NCI-H526 treated with DMSO at 0.1 percent for 48 hours (cell line): ENCODE measurements at places on chromosomes 1 and 21.

DNA sequence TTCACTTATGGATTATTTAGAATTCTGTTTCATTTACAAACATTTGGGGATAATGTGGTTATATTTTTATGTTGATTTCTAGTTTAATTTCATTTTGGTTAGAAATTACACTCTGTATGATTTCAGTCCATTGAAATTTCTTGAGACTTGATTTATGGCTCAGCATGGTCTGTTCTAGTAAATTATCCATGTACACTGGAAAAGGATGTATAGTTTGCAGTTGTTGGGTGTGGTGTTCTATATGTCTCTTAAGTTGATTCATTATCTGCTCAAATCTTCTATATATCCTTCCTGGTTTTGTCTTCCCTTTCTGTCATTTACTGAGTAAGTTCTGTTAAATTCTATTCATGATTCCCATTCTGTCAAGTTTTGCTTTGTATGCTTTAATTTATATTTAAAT, 52.3 kb downstream of the RAP1A start:
- no peak for DNase-seq

- DNase-seq, result no peak
These were observed 5.1 kb downstream of the CR1 start for GRCh38 chr1:207501071-207501470.

- DNase-seq, result no peak
These were observed at the start of gene GSTM1 for GRCh38 chr1:109687641-109688499. GSTM1 (plus strand) TSS chr1:109687817; CDS start chr1:109687874, 57 bp downstream.

DNA sequence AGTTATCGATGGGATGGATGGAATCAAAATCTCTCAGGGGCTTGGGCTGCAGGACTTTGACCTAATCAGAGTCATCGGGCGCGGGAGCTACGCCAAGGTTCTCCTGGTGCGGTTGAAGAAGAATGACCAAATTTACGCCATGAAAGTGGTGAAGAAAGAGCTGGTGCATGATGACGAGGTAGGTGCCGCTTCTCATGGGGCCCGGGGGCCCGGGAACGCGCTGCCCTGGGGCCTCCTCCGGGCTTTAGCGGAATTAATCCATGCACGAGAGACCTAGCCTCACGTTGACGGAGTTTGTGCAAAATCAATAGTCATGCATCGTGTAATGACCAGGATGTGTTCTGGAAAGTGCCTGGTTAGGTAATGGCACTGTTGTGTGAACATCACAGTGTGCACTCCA, 43.8 kb downstream of the FAAP20 start:
- DNase-seq, result no peak

- DNase-seq, result peak; percentile 48
These were observed 1.2 kb downstream of the MAP3K6 start for GRCh38 chr1:27365372-27366112.

GRCh38 chr1:2242814-2243725, 15.0 kb downstream of the SKI start:
- no peak for DNase-seq

DNA sequence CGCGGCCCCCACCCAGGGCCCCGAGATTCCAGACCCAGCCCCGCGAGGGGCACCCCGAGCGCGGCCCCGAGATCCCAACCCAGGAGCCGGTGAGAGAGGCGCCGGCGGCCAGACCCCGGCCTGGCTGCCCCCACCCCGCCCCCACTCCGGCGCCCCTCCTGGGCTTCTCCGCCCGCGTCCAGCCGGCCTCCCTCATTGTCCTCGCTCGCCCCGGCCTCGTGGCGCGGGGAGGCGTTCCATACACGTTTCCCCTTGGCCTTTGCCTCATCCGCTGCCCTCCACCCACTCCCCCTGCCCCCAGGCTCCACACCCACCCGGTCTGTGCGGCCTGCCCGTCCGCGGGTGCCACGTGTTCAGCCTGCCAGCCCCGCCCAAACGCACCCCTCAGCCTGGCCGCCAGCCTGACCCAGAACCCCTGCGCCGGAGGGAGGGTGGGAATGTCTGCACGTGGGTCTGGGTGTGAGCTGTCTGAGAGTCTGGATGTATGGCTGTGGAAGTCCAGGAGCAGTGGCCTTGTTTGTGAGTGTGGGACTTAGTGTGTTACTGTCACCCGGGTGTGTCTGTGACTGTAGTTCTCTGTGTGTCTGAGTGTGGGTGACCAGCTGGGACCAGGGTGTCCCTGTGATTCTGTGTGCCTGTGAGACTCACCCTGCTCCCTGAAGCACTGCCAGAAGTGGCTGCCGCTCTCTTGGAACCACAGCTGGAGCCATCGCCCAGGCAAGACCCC, 681 bp downstream of the B4GALT2 start:
- DNase-seq, result peak; percentile 35

DNA sequence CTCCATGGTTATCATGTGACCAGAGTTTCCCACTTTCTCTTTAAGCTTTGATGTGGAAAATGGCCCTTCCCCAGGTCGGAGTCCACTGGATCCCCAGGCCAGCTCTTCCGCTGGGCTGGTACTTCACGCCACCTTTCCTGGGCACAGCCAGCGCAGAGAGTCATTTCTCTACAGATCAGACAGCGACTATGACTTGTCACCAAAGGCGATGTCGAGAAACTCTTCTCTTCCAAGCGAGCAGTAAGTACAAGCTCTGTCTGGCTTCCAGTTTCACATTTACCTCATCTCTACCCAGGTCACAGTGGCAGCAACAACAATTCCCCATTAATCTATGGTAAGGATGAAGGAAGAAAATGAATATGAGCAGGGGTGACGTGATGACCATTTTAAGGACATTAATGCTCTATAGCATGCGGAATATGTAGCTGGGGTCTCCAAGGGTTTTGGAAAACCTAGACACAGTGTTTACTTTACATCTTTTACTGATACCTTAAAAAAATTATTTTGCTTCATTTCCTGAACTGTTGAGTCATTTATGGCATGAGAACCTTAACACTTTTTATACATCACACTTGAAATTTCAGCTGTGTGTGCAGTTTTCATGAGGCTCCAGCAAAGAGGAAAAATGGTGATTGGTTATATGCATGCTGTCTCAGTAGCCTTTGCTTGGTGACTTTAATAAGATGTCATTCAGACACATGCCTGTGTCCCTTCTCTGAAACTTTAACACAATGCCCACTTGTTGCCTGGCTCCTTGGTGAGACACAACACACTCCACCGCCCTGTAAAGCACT, 286.3 kb upstream of the SGIP1 start:
- DNase-seq, result no peak

GRCh38 chr1:94895518-94895917, 31.4 kb downstream of the CNN3 start:
- DNase-seq, result no peak
